ENCODE measurements at places on chromosomes 6 and 20. TPM values are rescaled to one million over a fixed set of nuclear protein-coding genes. Genes with fewer than 3 reads are reported as not detected.
A peak's percentile ranks its signal among the peaks of the same experiment; 100 is the strongest.

DNA sequence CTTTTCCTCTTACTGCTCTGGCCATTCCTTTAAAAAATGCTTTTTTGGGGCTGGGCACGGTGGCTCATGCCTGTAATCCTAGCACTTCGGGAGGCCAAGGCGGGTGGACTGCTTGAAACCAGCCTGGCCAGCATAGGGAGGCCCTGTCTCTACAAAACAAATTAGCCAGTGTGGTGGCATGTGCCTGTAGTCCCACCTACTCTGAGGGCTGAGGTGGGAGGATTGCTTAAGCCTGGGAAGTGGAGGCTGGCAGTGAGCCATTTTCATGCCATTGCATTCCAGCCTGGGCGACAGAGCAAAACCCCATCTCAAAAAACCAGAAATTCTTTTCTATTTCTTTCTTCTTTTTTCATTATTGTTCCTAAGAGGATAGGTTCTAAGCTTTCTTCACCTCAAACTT is 36.9 kb upstream of the RNF144B start:
- DNase-seq, result no peak

Gene TFAP2A
- total RNA-seq, result 14.8 TPM

DNA sequence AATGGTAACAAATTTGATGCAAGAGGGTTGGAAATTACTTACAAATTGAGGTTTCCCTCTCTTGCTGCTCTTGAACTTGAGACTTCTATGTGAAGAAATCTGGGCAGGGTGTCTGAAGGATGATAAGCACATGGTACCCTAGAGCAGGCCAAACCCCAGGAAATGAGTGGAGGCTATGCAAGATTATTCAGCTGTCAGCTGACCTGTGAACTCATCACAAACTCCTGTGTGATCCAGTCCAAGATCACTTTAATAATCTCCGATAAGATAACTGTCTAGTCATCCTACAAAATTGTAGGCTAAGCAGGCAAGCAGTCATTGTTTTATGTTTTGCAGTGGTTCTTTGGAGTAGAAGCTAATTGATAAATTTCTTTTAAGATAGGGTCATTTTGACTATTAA is 213.1 kb downstream of the BTBD3 start:
- peak; percentile 10 for DNase-seq

GRCh38 chr20:19757487-19758132 is 448 bp upstream of the RIN2 start:
- peak; percentile 64 for DNase-seq

- DNase-seq, result peak; percentile 55
Observed at GRCh38 chr6:52498538-52499017, 78.3 kb downstream of the TRAM2 start.

Gene ZNF334
- 0.30 TPM for total RNA-seq

- no peak for DNase-seq
Observed at GRCh38 chr20:35739294-35740163, 2.5 kb downstream of the RBM39 start.

Gene CYP21A2
- not detected for total RNA-seq

DNA sequence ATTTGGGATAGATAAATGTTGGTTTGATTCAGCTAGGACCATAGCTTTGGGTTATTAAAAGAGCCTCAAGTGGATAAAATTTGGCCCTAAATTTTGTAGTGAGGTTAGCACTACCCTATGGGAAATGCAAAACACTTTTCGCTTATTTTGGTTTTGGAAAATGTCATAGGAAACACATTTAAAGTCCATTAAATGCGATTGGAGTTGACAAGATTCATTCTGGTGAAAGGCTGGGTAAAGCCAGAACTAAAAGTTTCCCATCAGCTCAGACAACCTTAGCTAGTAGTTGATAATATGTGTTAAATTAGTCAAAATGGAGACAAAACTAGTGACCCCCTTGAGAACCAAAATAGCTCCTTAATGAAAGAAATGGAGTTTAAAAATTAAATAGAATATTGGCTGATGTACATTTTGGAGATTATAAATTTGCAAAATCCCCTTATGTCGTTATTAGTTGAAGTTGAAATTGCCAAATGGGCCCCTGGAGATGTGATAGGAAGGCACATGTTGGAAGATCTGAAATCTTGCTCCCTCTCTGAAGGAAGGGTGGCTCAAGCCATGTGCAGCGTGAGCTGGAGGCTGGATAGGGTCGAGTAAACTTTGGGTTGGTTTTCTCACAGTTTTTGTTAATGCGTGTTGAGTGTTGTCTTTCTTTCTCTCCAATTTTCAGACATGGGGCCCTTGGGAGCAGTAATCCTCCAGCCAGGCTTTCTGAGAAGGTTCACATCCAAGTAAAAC is 72.8 kb downstream of the CD83 start:
- no peak for DNase-seq

- DNase-seq, result no peak
Observed at GRCh38 chr6:159646733-159647132, 46.3 kb downstream of the SOD2 start.
